ENCODE measurements at places on chromosomes 12 and 14.

- DNase-seq: no peak
These were observed 773 bp downstream of the GMPR2 start for GRCh38 chr14:24233538-24233866.

DNA sequence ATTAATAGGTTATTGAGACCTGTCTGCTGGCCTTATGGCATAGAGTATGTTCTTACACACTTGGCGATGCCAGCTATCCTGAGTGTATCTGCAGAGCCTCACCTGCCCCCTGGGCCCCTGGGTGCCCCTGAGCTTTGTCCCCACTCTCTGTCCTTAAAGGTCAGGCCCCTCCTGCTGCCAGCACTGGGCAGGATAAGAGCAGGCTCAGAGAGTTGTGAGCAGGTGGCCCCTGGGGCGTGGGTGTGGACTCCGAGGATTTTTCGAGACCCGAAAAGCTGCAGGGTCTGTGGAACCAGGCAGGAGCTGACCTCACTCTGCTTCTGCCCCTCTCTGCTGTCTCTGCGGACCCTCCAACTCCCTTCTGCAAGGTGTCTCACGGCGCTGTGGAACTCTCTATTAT lies 8.2 kb downstream of the HIP1R start:
- DNase-seq: no peak

GRCh38 chr12:88951177-88951576 lies 370.9 kb upstream of the KITLG start:
- DNase-seq: no peak

DNA sequence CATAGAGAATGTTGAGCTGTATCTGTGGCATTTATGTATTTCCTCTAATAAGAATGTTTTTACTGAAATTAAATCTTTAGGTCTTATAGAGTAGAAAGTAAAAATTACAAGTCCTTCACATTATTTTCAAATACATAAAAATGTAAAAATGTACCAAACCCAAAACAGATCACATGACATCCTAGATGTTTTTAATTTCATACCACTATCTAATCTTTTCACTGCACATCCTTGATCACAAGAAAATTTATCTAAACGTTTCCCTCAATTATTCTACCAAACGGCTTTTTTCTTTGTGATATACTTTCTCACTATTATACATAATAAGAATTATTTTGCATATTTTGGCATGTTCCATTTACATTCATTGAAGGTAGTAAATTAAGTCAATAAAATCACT lies 18.3 kb downstream of the SGPP1 start:
- no peak for DNase-seq

GRCh38 chr12:42936991-42937390 lies 347.4 kb upstream of the PRICKLE1 start:
- DNase-seq: no peak

DNA sequence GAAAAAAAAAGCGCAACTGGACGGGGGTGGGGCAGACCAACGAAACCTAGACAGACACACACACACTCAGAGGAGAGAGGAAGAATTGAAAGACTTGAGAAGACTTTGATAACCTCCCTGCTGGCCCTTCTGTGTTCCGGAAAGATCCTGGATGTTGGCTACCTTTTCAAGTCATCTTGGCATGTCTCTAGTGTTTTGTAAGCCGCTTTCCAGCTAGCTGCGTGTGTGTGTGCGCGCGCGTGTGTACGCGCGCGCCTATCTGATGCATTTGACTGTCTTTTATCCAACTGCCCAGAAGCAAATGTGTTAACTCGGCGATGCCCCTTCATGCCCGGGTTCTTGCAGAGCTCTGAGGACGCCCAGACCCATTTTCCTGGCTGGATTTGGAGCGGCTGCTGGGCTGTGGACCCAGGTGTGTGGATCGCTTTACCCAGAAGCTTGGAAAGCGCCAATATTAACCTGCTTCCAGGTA lies 664 bp downstream of the LRFN5 start:
- no peak for DNase-seq

GRCh38 chr12:92268946-92269345 lies 123.3 kb upstream of the BTG1 start:
- DNase-seq: no peak

GRCh38 chr14:93720981-93721483 lies 67.3 kb downstream of the PRIMA1 start:
- no peak for DNase-seq

DNA sequence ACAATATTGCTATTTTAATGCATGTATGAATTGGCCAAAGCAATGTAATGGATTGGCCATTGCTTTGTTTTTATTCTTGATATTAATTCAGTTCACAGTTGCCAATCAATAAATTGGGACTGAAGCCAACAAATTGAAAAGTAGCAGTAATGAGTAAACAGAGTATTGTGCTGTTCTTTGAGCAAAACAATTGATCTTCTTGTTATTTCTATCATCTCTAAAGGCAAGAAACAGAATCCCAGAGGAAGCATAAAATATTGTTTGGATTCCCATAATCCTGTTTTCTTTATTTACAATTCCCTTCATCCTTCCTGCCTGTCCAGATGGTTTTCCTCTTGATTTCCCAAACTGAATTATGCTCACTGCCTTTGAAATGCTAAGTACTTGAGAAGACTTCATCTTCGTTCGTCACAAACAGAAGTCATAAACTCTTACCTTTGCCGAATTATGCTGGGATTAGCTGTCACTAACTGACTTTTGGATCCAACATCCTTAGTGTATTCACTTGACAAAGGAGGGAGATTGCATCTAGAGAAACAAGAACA lies 85.9 kb downstream of the ST8SIA1 start:
- DNase-seq: no peak

GRCh38 chr12:6852651-6853354 lies 853 bp downstream of the USP5 start:
- DNase-seq: no peak

DNA sequence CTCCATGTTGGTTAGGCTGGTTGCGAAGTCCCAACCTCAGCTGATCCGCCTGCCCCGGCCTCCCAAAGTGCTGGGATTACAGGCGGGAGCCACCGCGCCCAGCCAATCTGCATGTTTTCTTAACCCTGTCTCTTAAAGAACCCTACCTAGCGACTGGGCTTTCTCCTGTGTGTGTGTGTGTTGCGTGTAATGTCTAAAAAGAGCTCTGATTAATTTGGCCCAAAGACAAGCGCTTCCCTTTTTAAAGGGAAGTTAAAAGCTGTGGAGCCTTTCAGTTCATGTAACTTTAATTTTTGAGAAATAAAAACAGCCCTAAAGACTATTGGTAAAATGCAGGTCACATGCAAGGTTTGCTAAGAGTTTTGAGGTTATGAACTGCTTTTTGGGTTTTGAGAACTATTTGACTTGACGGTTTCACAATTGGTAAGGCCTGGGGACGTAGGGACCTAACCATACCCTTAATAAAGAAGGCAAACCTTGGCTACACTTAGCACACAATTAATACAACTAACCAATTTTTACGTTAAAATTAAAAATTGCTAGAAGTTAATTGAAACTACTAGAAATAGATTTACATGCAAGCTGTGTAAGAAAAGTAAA lies 103.2 kb downstream of the KCNMB4 start:
- DNase-seq: no peak

DNA sequence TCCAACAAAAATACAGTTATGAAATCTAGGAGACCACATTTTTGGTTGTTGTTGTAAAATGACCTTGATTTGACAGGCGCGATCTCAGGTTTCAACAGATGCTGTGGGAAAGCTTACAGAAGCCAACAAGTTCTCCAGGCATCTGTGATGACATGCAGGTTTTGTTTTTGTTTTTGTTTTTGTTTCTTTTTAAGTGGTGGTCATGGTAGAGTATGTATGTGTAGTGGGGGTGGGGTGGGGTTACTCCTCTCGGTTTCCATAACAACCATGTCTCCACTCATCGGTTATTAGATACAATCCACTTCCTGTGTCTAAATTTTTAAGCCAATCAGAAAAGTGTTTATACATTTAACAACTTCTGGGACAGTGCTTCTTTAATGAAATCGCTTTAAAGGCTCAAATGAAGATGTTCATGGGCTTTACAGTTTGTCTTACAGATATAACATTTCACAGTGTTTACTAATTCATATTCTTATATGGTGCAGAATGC lies 199.9 kb upstream of the FOXN3 start:
- no peak for DNase-seq

- no peak for DNase-seq
These were observed 73.9 kb upstream of the PRMT8 start for GRCh38 chr12:3417113-3417512.

- no peak for DNase-seq
These were observed 53.7 kb downstream of the GALNT4 start for GRCh38 chr12:89470741-89471509.

GRCh38 chr14:90382491-90383125 lies 14.2 kb upstream of the CALM1 start:
- DNase-seq: no peak

DNA sequence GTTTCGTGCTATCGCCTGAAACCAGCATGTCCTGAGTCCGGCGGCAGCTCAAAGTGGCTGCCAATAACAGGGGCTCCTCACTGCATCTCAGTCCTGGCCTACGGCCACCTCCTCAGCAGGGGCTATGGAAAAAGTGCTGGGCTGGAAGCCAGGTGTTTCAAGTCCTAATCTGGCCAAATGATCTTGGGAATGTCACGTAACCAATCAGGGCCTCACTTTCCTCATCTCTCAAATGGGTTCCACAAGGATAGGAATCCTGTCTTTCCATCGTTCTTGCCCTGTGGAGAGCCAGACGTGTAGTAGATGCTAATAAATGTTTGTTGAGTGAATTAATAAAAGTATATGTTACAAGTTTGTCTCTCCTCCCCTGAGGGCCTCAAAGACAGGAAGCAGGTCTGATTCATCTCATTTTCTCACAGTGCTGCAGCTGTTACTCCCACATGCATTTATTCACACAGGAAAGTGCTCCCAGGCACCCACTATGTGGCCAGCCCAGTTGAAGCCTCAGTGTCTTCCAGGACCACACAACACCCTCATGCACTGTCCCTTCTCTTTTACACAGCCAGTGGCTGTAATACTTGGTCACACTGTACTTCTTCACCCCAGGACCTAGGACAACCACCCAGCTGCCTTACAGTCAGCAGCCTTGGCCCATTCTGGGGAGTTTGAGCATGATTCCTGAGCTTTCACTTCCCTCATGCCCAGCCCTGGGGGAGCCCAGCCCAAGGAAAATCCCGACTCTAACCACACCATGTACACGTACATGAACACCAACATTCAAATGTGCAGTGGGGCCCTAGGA lies 5.0 kb downstream of the CMKLR1 start:
- no peak for DNase-seq

DNA sequence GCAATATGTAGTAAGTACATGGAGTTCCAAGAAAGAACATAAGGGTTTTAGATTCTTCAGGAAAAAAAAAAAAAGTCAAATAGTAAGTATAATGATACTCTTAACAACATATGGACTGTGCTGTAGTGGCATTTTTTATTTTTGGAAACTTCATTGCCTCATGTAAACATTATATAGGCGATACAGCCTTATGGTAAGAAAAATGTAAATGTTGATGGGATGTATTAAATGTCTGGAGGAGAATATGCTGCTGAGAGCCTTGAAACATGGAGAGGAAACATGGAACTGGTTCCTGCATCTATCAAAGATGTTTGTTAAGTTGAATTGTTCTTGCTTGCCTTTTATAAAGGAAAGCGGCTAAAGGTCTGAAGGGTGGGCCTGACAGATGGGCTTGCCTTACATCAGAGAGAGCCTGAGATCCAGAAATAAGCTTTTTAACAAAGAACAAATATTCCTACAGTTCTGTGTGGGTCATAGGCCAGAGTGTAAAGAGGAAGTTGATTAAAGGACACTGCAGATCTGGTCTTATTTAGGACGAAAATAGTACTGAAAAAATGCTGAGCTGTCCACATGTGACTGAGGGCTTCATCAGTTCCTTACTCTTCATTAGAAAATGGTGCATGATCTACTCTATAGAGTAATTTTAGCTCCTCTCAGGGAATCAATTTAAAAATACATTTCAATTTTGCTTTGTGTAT lies 448.1 kb upstream of the DCN start:
- DNase-seq: no peak

GRCh38 chr12:55934773-55935172 lies 3.8 kb downstream of the DGKA start:
- DNase-seq: no peak

DNA sequence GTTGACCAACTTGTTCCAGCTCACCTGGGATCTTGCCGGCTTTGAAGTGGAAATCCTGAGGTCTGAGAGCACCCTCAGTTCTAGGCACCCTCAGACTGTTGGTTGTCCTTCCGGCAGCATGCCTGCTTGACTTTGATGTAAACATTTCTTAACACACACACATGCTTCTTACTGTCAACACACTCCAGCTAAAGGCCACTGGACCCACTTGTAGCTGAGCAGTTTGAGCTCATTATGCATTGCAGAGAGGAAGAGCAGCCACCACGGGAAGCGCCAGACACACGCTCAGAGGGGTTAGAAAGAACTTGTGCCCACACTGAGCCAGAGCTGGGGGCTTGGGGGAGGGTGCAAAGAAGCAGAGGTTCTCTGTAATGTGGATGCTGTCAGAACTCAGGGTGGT lies 55.8 kb downstream of the TNFAIP2 start:
- no peak for DNase-seq

DNA sequence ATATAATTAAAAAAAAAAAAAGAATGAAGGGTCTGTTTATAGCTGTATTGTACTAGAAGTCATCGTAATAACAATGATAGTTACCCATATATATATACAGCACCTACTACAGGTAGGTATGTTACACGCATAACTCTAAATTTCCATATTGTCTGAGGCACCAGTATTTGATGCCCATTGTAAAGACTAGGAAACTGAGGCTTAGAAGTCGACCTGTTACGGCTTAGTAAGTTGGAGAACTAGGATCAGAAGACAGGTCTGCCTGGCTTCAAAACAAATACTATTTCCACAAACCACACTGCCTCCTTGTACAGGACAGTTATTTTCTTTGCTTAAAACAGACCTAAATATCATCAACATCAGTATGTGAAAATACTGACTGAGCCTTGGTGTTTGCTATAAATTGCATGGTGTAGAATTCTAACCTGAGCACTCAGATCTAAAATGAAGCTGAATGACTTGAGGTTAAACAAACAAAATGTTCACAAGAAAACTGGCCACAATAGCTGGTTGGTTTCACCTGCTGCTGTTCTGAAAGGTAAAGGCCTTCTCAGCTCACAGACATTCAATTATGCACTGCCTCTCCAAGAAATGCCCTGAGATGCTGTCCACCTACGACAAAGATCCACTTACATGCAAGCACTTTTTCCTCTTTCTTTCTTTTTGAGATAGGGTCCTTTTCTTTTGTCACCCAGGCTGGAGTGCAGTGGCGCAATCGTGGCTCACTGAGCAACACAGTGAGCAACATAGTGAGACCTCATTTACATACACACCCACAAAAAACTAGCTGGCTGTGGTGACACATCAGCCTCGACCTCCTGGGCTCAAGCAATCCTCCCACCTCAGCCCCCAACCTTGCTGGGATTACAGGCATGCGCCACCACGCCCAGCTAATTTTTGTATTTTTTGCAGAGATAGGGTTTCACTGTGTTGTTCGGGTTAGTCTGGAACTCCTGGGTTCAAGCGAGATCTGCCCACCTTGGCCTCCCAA lies 35.7 kb downstream of the SSH1 start:
- no peak for DNase-seq

GRCh38 chr14:104600805-104601204 lies 3.8 kb downstream of the TMEM179 start:
- DNase-seq: no peak

Data from neuronal stem cell (in vitro differentiated cells).